ENCODE measurements at places on chromosomes 12 and 14.

- DNase-seq = no peak
Observed at GRCh38 chr14:23112359-23113178, 6.5 kb downstream of the CEBPE start.

GRCh38 chr14:103015426-103015825, 41.9 kb downstream of the CDC42BPB start:
- no peak for DNase-seq

DNA sequence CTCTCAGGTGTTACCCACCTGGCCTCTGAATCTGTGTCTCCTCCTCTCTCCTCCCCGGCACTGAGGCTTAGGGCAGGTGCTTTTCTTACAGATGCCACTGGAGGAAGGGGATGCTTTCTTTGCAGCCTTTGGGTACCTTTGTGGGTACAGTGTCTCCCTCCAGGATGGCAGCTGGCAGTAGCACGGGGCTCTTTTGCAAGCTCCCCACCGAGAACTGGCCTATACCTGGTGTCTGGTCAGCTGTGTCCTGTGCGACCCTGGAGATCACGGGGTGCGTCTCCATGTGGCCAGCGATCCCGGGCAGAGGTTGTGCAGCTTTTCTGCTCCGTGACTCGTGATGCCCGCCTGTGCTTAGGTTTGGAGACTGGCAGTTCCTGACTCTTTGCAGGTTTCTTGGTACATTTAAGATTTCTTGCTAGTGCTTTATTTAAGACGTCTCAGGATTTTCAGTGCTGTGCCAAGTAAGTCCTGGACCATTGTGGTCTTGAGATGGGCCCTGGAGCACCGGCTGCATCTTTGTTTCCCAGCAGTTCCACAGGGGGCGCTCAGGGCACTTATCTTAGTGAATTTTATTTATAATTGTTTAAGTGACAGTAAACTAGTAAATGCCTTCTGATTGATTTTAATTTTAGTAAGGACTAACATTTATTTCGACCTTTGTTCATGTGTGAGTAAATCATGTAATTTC, 68.9 kb downstream of the DDX51 start:
- no peak for DNase-seq

GRCh38 chr14:63654936-63655335, 13.3 kb upstream of the WDR89 start:
- DNase-seq = no peak

GRCh38 chr12:55831447-55831815, 2.0 kb upstream of the DNAJC14 start:
- DNase-seq = no peak

GRCh38 chr14:56159066-56159465, 40.9 kb downstream of the PELI2 start:
- no peak for DNase-seq

DNA sequence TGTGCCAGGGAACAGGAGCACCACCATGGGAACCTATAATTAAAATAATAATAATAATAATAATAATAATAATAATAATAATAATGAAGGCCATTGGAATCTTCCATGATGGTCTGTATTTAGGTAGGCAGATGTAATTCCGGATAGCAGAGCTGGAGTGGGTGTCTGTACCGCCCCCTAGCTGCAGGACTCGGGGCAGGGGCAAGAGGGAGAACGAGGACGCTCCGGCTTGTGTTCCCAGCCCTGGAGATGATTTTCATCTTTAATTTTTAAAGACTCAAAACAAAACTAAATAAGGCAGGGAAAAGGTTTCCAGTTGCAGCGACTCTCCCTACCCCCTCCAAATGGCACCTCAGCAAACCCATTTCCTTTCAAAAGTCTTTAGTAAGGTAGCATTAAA, 501.1 kb downstream of the VRK1 start:
- no peak for DNase-seq

GRCh38 chr12:84161296-84161695, 751.3 kb downstream of the SLC6A15 start:
- no peak for DNase-seq

- no peak for DNase-seq
Observed at GRCh38 chr12:10069099-10069498, 29.7 kb downstream of the CLEC1A start.

GRCh38 chr12:58633479-58633878, 286.8 kb downstream of the LRIG3 start:
- no peak for DNase-seq

DNA sequence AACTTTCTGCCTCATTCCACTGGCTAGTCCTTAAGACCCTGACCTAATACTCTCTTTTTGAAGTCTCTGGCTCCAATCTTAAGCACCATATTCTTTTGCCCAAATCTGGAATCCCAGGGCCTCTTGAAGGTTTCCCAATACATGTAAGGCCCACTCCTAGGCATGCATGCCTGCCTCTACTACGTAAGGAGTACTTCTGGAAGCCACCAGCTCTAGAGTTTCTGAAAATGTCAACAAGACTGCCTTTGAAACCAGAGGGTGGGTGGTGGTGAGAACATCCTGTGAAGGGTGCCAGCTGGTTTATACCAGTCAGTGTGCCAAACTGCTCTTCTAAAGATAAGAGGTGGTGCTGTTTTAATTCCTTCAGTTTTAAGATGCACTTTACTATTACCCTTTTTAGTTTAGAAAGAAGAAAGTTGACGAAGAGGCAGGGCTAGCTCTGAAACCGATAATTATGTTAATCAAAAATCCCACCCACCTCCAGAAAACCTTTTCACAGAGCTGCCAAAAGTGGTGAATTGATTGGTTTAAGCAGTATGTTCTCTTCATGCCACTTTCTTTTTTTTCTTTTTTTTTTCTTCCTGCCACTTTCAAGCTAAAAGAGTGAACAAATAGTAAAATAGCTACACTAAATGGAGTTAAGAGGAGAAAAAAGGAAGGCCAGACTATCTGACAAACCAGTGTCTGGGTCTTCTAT, 8.7 kb upstream of the WDR89 start:
- no peak for DNase-seq

DNA sequence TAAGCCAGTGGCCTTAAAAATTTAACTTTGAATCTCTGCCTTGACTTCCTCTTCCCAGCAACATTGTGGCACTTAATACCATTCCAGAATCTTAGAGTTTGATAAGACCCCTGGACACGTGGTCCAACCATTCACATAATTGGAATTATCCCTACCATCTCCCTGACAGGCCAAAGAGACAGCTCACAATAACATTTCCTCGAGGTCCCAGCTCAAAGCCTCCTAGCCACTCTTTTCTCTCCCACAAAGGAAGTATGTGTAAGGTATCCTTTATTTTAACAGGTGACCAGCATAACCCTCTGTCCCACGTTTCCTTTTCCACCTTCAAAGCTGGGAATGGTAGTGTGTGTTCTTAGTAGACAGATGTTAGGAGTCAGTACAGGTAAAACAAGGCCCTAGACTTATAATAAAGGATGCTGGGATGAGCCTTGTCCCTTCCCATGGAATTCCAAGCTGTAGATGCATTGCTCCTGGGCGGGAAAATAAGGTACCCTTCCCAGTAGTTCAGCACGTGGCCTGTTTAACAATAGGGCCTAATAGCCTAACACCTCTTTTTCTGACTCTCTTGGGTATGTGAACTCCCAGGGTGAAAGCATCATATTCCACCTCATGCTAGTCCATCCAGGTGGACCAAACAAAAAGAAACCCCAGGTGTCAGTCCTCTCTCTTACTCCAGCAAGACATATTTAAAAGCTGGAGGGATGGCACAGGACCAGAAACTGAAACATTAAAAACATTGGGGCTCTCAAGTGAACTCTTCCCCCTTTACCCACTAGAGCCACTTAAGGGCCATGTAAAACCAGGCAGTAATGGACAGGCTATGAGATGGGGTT, 37.5 kb upstream of the COL2A1 start:
- no peak for DNase-seq

DNA sequence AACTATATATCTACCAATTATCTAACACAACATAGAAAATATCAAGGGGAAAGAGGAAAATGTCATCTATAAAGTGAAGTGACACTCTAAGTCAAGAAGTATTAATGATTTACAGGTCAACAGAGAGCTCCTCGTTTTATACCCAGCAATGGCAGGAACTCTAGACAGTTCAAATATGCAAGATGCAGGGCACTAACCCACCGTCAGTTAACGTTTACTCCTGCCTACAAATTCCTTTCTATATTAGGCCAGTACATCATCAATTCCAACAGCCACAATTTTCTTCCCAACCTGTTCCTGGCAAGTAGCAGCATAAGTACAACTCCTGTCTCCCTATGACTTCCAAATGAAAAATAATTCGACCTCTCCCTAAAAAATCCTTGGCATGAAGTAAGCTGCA, 9.0 kb upstream of the KANSL2 start:
- DNase-seq = no peak

DNA sequence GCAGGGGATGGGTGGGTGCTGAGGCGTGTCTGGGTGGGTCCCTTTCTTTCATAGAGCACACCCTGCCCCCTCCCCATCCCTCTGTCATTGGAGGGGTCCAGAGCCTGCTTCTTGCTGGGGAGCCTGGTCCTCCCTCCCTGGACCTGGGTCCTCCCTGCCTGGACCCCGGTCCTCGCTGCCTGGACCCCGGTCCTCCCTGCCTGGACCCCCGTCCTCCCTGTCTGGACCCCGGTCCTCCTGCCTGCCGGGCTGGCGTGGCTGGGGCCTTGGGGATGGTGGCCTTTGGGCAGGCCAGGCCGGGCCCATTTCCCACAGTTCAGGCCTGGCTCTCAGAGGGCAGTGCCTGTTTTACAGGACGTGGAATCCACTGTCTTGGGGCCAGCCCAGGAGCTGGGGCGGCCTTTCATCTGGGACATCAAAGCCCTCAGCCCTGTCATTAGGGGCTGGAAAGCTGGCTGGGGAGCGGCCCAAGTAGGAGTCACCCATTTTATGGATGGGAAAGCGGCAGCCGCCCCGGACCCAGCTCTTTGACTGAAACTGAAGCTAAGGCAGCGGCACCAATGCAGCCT, 44.6 kb downstream of the KIF26A start:
- no peak for DNase-seq

DNA sequence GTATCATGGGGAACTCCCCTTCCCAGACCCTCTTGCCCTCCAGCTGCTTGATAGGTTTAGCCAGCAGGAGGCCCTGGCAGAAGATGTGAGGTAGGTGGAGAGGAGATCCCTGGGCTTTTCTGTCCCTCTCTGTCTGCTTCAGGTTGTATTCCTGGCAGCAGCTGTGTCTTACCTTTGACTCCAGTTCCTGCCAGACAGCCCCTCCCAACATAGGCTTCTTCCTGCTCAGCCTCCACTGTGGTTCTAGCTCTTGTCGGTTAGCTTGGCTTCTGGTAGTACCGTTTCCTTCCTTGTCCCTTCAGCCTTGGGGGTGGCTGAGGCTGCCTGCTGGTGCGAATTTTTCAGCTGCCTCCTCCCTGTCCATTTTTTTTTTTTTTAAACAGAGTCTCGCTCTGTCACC, 215.7 kb upstream of the CRY1 start:
- DNase-seq = no peak

- DNase-seq = no peak
Observed at GRCh38 chr14:22184157-22184829, 404.7 kb downstream of the DAD1 start.

DNA sequence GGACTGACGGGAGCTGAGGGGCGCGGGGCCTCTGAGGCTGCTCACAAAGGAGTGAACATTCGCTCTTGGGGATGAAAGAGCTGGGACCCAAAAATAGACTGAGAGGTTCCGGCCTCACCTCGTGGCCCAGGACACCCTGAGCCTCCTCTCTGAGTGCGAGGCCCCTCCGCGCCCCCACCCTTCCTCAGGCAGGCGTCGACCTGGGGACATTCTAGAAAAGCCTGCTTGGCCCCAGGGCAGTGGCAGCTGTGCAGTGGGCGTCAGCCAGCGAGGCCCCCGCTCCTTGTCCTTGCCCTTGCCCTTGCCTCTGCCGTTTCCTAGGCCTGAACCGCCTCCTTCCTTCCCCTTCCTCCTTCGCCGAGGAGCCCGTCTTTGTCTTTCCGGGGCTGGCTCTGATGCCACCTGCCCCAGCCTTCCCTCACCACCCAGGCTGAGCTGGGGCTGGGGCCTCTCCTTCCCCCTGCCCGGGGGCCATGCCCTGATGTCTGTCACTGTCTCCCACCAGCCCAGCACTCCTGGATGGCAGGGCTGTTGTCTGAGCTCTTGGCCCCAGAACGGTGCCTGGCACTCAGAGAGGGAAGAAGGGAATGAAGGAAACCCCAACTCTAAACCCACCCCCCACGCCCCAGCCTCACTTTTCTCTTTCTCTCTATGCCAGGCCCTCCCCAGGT, 208.2 kb upstream of the RTL1 start:
- DNase-seq = no peak

GRCh38 chr14:34059037-34059924, 108.4 kb upstream of the EGLN3 start:
- no peak for DNase-seq

DNA sequence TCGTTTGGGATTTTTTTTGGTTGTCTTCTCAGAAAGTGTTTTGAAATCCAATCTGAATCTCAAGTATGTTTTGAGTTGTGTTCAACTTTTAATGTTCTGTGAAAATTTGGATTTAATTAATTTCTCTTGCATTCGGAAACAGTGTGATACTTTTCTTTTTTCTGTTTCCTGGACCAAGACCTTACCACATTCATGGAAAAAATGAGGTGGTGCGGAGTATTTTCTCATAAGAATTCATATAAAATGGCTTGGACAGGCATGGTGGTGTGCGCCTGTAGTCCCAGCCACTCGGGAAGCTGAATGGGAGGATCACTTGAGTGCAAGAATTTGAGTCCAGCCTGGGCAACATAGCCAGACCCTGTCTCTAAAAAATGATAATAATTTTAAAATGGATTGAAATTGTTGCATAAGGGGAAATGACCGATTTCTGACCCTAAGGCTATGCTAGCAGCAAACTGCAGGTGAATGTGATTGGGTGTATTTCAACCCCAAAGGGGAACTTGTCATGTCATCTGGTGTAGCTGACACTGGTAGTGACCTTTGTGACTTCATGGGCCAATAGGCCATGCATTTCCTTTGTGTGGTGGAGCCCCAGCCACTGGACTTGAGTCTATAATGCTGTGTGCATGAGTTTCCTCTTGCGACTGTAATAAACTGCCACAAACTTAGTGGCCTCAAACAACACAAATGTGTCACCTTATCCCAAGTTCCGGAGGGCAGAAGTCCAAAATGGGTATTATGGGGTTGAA, 123.5 kb upstream of the RFLNA start:
- DNase-seq = no peak

DNA sequence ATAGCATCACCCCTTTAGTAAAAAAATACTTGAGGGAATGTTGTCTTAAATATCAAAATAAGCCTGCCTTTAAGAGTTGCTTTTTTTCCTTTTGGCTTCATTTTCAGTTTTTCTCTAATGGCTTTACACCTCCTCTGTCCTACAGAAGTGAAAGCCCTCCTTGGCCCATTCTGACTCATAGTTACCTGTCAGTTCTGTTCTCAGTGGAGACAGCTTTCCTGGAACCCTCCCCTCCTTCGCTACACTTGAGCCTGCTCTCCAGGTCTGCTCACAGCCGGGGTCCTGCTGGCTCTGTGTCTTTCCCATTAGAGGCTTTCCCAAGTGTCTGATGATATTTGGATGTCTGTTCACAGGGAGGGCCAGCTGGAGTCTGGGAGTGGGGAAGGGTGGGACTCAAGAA, 84.0 kb downstream of the PELI2 start:
- no peak for DNase-seq

- no peak for DNase-seq
Observed at GRCh38 chr12:82912406-82912805, 225.7 kb downstream of the TMTC2 start.

GRCh38 chr12:25992026-25992782, 33.7 kb downstream of the RASSF8 start:
- DNase-seq = no peak

- no peak for DNase-seq
Observed at GRCh38 chr12:1289371-1290155, 298.5 kb downstream of the ERC1 start.

- no peak for DNase-seq
Observed at GRCh38 chr12:52313926-52314325, 7.3 kb downstream of the KRT83 start.

Measured in GOT3 (cell line).